ENCODE measurements at places on chromosomes 5 and 9.

- DNase-seq, result no peak
Observed at GRCh38 chr9:84756171-84756570, 86.6 kb downstream of the NTRK2 start.

- no peak for DNase-seq
Observed at GRCh38 chr9:76322810-76323209, 71.4 kb downstream of the RFK start.

GRCh38 chr5:120140501-120140900, 323.6 kb upstream of the PRR16 start:
- no peak for DNase-seq

- DNase-seq, result no peak
Observed at GRCh38 chr9:137021979-137022661, 5.9 kb downstream of the ABCA2 start.

- DNase-seq, result no peak
Observed at GRCh38 chr9:8648271-8648845, 848.8 kb upstream of the DMAC1 start.

- no peak for DNase-seq
Observed at GRCh38 chr9:111572950-111573604, 26.4 kb downstream of the PTGR1 start.

GRCh38 chr5:107887166-107887943, 216.6 kb upstream of the EFNA5 start:
- DNase-seq, result no peak

GRCh38 chr5:32217886-32218396, 43.8 kb upstream of the GOLPH3 start:
- no peak for DNase-seq
